ENCODE measurements at places on chromosomes 16 and 17.

- no peak for DNase-seq
Measured at GRCh38 chr16:79754081-79754480, 153.5 kb upstream of the MAF start.

GRCh38 chr17:4116516-4116915 lies 26.3 kb downstream of the ZZEF1 start:
- no peak for DNase-seq

- DNase-seq = no peak
Measured at GRCh38 chr16:17773698-17774101, 302.9 kb upstream of the XYLT1 start.

- no peak for DNase-seq
Measured at GRCh38 chr16:76947749-76948148, 243.2 kb upstream of the MON1B start.
